ENCODE measurements at places on chromosomes 4 and X. TPM values are rescaled to one million over a fixed set of nuclear protein-coding genes. Genes with fewer than 3 reads are reported as not detected.

DNA sequence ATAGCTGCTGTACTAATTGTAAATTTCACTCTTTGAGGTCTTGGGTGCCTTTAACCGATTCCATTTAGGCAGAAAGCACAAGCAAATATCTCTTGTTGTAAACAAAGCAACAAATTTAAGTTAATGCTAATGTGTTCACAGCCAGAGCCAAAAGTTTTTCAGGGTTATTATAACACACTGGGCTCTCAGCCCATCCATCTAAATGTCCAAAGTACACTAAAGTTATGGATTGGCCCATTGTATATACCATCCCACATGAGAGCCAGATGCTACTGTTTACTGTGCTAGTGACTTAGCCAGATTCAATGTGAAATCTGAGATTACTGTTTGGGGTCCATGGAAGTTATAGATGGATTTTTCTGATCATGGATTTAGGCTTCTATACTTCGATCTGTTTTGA lies 186.7 kb downstream of the LARP7 start:
- no peak for DNase-seq

GRCh38 chr4:113060853-113061252 lies 11.4 kb downstream of the ANK2 start:
- DNase-seq = no peak

PITX2 gene
- not detected for total RNA-seq

DNA sequence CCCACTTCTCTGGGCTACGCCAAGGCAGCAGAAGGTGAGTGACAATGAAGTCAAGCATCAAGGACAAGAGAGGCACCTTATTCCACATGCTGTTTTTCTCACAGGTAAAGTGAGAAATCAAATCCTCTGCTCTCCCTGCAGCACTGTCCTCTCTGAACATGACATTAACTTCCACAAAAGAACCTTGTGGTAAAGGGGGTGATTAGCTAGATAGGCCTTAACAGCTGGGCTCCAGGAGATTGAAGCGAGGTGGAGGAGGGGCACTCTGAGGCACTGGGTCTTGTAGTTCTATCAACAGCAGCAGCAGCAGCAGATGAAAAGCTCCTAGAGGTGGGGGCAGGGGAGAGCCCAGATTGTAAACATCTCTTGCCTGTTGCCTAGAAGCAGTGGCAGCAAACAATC lies 96.8 kb upstream of the CXXC4 start:
- DNase-seq = no peak

DNA sequence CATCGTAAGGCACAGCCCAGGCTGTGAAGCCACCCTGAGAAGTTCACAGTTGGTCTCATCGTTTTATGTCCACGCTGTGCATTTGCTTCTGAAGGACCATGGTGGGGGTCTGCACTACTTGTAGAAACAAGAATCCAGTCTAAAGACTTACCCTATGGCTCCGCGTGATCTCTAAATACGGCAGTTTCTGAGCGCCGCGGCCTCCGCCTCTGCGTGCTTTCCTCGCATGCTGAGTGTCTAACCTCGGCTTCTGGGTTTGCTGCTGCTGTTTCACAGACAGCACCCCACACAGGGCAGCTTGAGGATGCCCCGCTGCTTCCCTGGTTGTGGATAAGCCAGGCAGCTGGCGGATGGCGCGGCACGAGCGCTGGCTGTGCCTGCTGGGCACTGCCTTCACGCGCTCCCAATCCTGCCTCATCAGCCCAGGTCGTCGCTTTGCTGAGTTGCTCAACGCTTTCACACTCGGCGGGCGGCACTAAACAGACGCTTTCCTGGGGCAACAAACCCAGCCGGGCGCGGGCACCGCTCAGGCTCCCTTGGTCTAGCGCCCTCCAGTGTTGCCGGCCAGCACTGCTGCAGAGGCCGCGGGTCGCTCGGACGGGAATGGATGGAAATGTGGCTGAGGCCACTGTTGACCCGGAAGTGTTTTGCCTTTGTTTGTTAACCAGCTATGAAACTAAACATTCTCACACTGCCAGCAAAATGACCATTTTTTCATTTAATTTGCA lies 39.2 kb downstream of the FGFRL1 start:
- DNase-seq = peak; percentile 45

DNA sequence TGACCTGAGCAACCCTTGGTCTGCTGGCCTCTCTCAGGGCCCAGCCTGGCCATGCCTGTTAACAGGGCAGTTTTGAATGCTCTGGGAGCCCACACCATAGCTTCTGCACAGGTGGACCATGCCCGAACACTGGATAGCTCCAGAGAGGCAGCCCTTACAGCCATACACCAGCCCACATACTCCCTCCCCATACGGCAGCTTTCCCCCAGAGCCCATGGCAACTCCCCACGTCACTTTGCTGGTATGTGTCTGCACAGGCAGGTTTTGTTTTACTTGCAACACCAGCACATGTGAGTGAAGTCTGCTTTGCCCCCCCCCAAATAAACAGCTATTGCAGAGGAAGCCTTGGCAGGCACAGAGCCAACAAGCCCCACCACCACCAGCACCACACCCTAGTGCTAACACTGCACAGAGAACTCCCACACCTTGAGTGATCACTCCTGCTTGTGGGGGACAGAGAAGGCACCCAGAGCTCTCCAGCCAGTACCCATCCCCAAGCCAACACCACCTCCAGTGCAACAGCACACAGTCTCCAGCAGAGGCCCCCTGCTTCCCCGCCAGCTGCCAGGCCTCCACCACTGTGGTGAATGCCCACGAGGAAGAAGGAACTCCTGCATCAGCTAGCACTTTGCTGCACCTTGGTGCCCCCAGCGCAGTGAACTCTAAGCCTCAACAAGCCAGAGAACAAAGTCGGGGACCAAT lies 87.3 kb downstream of the STPG2 start:
- no peak for DNase-seq

GRCh38 chr4:26273616-26273980 lies 47.2 kb upstream of the RBPJ start:
- DNase-seq = no peak

All from naive thymus-derived CD8-positive, alpha-beta T cell (primary cell).